ENCODE measurements at places on chromosomes 7 and 10. TPM values are rescaled to one million over a fixed set of nuclear protein-coding genes. Genes with fewer than 3 reads are reported as not detected.

GRCh38 chr7:5424749-5425506, 1.3 kb upstream of the TNRC18 start:
- H3K27me3 ChIP-seq: no peaks in the 10 kb centered on the region
- peak; percentile 43 for DNase-seq
- peak overlapping the region; percentile 94 for H3K27ac ChIP-seq

GRCh38 chr7:134804351-134804750, 24.9 kb downstream of the CALD1 start:
- H3K36me3 ChIP-seq: no peaks in the 10 kb centered on the region
- H3K27me3 ChIP-seq: no peaks in the 10 kb centered on the region
- no peak overlapping the region for H3K4me3 ChIP-seq
- H3K27ac ChIP-seq: no peak overlapping the region
- DNase-seq: no peak

LRRD1 gene
- not detected for total RNA-seq

HOXA5 gene
- total RNA-seq: 0.63 TPM

DNA sequence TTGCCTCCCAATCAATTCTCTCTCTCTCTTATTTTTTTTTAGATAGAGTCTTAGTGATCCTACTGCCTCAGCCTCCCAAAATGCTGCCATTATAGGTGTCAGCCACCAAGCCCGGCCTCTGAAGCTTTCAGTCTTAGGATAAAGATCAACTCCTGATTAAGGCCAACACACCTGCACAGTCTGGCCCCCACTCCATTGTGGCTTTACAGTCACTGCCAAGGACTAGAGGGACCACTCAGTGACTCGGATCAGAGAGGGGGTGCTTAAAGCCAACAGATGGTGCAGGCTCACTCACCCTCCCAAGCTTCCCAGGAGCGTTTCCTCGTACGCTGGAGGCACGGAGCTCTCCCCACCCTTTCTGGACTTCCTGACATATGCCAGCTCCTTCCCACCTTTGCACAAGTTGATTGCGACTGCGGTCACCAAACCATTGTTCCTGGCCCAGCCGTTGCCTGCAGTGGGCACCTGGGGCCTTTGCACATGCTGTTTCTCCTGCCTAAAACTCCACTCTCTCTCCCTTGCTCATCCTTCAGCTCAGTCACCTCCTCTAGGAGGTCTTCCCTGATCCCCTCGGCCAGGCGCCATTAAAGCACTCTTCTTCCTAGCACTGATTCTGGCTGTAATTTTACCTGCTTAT, 1.7 kb upstream of the CDH23 start:
- H3K4me3 ChIP-seq: no peak overlapping the region
- H3K27me3 ChIP-seq: peaks cover 8% of the 10 kb centered on the region
- DNase-seq: no peak

DNA sequence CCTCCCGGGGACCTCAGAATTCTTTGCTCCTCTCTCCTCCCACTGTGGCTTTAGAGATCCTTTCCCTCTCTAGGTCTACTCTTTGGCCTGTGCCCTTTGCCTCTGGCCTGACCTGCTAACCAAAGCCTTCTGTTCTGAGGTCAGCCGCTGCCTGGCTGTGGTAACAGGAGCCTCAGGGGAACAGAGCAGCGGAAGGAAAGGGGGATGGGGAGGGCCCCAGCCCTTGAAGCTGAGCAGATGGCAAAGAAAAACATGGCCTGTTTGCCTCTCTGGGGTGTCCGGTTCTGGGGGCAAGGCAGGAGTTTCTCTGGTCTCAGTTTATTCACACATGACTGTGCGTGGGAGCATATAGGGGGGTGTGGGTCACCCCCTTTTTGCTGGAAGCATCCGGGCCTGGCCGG, 28.2 kb downstream of the COL26A1 start:
- no peaks in the 10 kb centered on the region for H3K36me3 ChIP-seq
- H3K27me3 ChIP-seq: no peaks in the 10 kb centered on the region

GRCh38 chr7:15839416-15840100, 153.1 kb upstream of the MEOX2 start:
- no peak overlapping the region for H3K27ac ChIP-seq
- H3K4me3 ChIP-seq: no peak overlapping the region
- H3K36me3 ChIP-seq: no peaks in the 10 kb centered on the region
- no peaks in the 10 kb centered on the region for H3K4me1 ChIP-seq
- no peak for DNase-seq
- H3K27me3 ChIP-seq: no peaks in the 10 kb centered on the region

AMZ1 gene
- total RNA-seq: not detected

DNA sequence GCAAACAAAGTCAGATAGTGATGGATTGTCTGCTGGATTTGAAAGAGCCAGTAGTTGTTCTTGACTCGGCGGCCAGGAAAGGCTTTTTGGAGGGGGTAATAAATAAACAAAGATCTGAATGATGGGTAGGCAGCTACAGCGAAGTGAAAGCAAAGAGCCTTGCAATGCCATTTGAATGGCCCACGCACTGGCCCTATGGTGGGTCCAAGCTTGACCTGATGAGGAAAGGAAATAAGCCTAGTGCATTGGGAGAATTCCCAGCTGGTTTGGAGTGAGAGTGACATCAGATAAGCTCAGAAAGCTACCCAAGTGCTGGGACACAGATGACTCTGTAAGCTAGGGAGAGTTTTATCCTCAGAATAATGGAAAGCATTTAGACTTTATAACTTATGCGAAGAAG, 365.2 kb downstream of the PLXDC2 start:
- no peaks in the 10 kb centered on the region for H3K27me3 ChIP-seq
- no peak overlapping the region for H3K27ac ChIP-seq
- DNase-seq: no peak
- H3K4me1 ChIP-seq: no peaks in the 10 kb centered on the region

GRCh38 chr10:129545261-129545660, 78.2 kb downstream of the MGMT start:
- peaks cover 15% of the 10 kb centered on the region for H3K4me1 ChIP-seq
- H3K4me3 ChIP-seq: no peak overlapping the region
- no peaks in the 10 kb centered on the region for H3K36me3 ChIP-seq
- H3K27ac ChIP-seq: peak overlapping the region; percentile 37

- no peak for DNase-seq
- H3K36me3 ChIP-seq: no peaks in the 10 kb centered on the region
- H3K27ac ChIP-seq: no peak overlapping the region
- H3K4me3 ChIP-seq: no peak overlapping the region
Observed at GRCh38 chr10:100894033-100894432, 18.7 kb upstream of the SLF2 start.

ANKRD61 gene
- not detected for total RNA-seq

DNA sequence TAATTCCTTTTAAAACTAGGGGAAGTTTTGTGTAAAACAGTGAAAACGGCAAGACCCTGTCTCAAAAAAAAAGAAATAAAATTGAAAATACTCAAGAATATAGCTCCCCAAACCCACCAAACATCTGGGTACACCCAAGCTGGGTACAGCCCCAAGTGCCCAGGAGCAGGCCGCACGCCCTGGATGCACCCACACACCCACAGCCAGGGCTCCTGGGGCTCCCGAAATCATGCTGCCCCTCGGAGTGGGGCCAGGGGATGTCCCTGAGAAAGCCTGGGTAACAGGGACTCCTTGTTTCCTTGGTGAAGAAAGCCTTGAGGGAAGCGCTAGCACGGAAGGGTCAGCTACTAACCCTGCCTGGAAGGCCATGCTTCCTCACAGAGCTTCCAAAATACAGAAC, 10.1 kb downstream of the BNIP3 start:
- no peaks in the 10 kb centered on the region for H3K4me1 ChIP-seq
- DNase-seq: no peak
- no peak overlapping the region for H3K27ac ChIP-seq
- no peak overlapping the region for H3K4me3 ChIP-seq
- H3K27me3 ChIP-seq: no peaks in the 10 kb centered on the region
- H3K36me3 ChIP-seq: no peaks in the 10 kb centered on the region

FAM13C gene
- not detected for total RNA-seq

JAZF1 gene
- 0.30 TPM for total RNA-seq

- H3K27ac ChIP-seq: no peak overlapping the region
- H3K4me3 ChIP-seq: no peak overlapping the region
- H3K27me3 ChIP-seq: no peaks in the 10 kb centered on the region
- H3K4me1 ChIP-seq: no peaks in the 10 kb centered on the region
Observed at GRCh38 chr7:18294411-18294810, 201.1 kb upstream of the HDAC9 start.

GRCh38 chr10:18303851-18304801, 163.9 kb downstream of the CACNB2 start:
- no peak overlapping the region for H3K27ac ChIP-seq
- H3K4me1 ChIP-seq: no peaks in the 10 kb centered on the region
- H3K27me3 ChIP-seq: no peaks in the 10 kb centered on the region
- H3K36me3 ChIP-seq: no peaks in the 10 kb centered on the region
- no peak for DNase-seq
- H3K4me3 ChIP-seq: no peak overlapping the region

NME8 gene
- not detected for total RNA-seq

IFIT1B gene
- total RNA-seq: not detected

PRF1 gene
- not detected for total RNA-seq

CCDC172 gene
- total RNA-seq: not detected

CTNNA3 gene
- total RNA-seq: not detected

PTF1A gene
- total RNA-seq: not detected

DNA sequence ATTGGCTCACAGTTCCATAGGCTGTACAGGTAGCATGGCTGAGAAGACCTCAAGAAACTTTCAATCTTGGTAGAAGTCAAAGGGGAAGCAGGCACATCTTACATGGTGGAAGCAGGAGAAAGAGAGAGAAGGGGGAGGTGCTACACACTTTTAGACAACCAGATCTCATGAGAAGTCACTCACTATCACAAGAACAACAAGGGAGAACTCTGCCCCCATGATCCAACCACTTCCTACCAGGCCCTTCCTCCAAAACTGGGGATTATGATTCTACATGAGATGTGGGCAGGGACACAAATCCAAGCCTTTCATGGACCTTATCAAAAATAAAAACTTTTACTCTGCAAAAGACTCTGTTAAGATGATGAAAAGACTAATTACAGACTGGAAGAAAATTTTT, 183.2 kb upstream of the TRIM24 start:
- DNase-seq: no peak
- H3K4me1 ChIP-seq: no peaks in the 10 kb centered on the region
- no peaks in the 10 kb centered on the region for H3K27me3 ChIP-seq
- no peak overlapping the region for H3K27ac ChIP-seq
- H3K4me3 ChIP-seq: no peak overlapping the region

GRCh38 chr7:93923296-93923695, 1.8 kb downstream of the GNG11 start:
- H3K4me1 ChIP-seq: no peaks in the 10 kb centered on the region
- no peaks in the 10 kb centered on the region for H3K36me3 ChIP-seq
- no peak overlapping the region for H3K4me3 ChIP-seq
- H3K27ac ChIP-seq: no peak overlapping the region
- no peaks in the 10 kb centered on the region for H3K27me3 ChIP-seq

FXYD4 gene
- total RNA-seq: not detected

- no peak overlapping the region for H3K4me3 ChIP-seq
- H3K27ac ChIP-seq: no peak overlapping the region
- no peak for DNase-seq
- no peaks in the 10 kb centered on the region for H3K4me1 ChIP-seq
- H3K36me3 ChIP-seq: no peaks in the 10 kb centered on the region
Observed at GRCh38 chr10:76067447-76067846, 636.0 kb downstream of the LRMDA start.

GRCh38 chr7:8210845-8211724, 50.9 kb downstream of the ICA1 start:
- DNase-seq: no peak
- H3K4me3 ChIP-seq: no peak overlapping the region
- no peaks in the 10 kb centered on the region for H3K27me3 ChIP-seq
- H3K4me1 ChIP-seq: peaks cover 38% of the 10 kb centered on the region
- H3K27ac ChIP-seq: no peak overlapping the region

DNA sequence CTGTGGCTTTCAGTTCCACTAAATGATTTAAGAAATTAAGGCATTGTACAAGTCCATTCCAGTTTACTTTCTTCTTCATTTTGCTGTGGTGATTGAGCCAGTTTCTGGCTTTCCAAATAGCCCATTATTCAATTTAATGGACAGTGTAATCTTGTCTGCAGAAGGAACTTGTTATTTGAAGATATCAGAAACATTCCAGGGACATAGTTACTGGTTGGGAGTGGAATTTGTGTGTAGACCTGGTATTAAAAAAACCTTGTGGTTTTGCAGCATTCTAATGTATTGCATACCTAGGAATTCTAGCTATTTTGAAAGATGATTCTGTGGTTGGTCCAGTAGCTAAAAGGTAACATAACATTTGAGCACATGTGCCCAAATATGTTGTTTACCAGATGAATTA, 72.2 kb downstream of the MCU start:
- no peaks in the 10 kb centered on the region for H3K27me3 ChIP-seq
- peak overlapping the region; percentile 45 for H3K27ac ChIP-seq
- no peak overlapping the region for H3K4me3 ChIP-seq
- peaks cover 20% of the 10 kb centered on the region for H3K4me1 ChIP-seq
- H3K36me3 ChIP-seq: peaks cover 22% of the 10 kb centered on the region
- peak; percentile 17 for DNase-seq

- H3K36me3 ChIP-seq: no peaks in the 10 kb centered on the region
- no peaks in the 10 kb centered on the region for H3K27me3 ChIP-seq
- H3K27ac ChIP-seq: no peak overlapping the region
- no peak overlapping the region for H3K4me3 ChIP-seq
- DNase-seq: no peak
Observed at GRCh38 chr10:104297697-104298660, 29.0 kb downstream of the GSTO2 start.

DNA sequence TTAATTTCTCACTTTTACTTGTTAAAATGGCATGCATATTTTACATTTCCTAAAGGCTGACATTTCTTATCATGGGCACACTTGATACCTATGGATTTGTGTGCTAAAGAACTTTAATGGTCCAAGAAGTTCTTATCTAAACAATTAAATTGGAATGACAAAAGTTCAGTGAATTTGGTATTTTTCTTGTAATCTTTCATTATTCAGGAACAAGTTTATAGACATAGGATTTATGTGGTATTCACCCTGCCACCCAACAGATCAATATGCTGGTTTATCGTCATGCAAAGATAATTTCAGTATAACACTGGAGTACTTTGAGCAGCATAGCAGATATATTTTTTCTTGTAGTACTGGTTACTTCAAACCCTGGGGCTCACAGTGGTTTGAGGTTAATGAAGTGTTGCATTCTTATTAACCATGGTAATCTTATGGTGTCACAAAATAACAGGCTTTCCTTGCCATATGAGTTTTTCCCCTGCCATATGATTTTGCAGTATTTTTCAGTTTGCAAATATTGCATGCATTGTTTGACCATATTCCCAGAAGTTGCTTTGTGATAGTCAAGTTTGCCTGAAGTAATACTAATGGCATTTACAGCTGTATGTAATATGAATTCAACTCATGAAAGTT, 148.8 kb downstream of the PPP1R9A start:
- no peaks in the 10 kb centered on the region for H3K36me3 ChIP-seq
- H3K4me1 ChIP-seq: no peaks in the 10 kb centered on the region
- no peak for DNase-seq
- H3K27me3 ChIP-seq: no peaks in the 10 kb centered on the region
- H3K27ac ChIP-seq: no peak overlapping the region

VAX1 gene
- total RNA-seq: not detected

SAMD9 gene
- 12.1 TPM for total RNA-seq

FGF8 gene
- total RNA-seq: not detected

SPDYE11 gene
- not detected for total RNA-seq

GRCh38 chr10:71613261-71613777, 106.3 kb downstream of the C10orf105 start:
- H3K27me3 ChIP-seq: no peaks in the 10 kb centered on the region
- H3K27ac ChIP-seq: peak overlapping the region; percentile 79
- H3K36me3 ChIP-seq: no peaks in the 10 kb centered on the region
- peaks cover 46% of the 10 kb centered on the region for H3K4me1 ChIP-seq
- DNase-seq: peak; percentile 86
- H3K4me3 ChIP-seq: no peak overlapping the region

PLCE1 gene
- total RNA-seq: 15.2 TPM

- H3K27ac ChIP-seq: no peak overlapping the region
- H3K27me3 ChIP-seq: no peaks in the 10 kb centered on the region
- DNase-seq: no peak
- H3K4me1 ChIP-seq: no peaks in the 10 kb centered on the region
- H3K36me3 ChIP-seq: no peaks in the 10 kb centered on the region
Observed at GRCh38 chr10:120402147-120402766, 54.8 kb upstream of the PLPP4 start.

Measured in PC-9 (cell line).